ENCODE measurements at places on chromosomes 12 and 14. TPM values are rescaled to one million over a fixed set of nuclear protein-coding genes. Genes with fewer than 3 reads are reported as not detected.

PLXNC1 gene
- under 0.01 TPM for total RNA-seq

MYO1A gene
- total RNA-seq = under 0.01 TPM

DNA sequence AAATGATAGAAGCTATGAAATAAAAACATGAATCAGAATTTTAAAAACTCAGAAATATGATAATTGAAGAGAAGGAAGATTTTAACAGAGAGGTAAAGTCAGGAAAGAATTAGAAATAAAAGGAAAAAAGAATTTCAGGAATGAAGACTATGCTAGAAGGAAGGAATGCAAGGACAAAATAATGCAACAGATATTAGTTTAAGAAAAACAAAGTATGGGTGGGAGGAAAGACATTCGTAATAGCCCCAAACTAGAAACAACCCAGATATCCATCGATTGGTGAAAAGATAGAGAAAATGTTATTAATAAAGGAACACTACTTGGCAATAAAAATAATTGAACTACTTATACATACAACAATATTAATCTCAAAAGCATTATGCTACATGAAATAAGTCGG lies 129.6 kb downstream of the AKAP6 start:
- no peak for DNase-seq

GRCh38 chr12:125114365-125115141 lies 49.3 kb downstream of the AACS start:
- DNase-seq = no peak

MYF5 gene
- total RNA-seq = not detected

DNA sequence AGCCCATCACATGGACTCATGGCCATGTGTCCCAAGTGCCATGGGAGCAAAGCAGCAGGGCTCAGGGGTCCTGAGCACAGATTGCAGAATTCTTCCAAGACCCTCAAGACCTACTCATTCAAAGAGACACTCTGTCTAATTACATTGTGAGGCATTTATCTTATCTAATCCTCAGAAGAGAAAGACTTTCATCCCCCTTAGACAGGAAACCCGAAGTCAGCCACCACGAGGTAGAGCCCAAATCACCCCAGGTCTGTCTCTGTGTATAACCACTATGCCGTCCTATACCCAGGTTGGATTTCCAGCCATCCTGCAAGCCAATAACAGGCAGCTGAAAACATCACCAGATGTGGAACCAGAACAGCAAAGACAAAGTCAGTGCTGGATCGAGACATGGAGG lies 8.9 kb upstream of the BCL11B start:
- DNase-seq = no peak

Data from bronchial epithelial cell (primary cell).